ENCODE measurements at places on chromosomes 16 and 17. TPM values are rescaled to one million over a fixed set of nuclear protein-coding genes. Genes with fewer than 3 reads are reported as not detected.

Gene RFWD3
- 39.3 TPM for total RNA-seq

Gene NOD2
- under 0.01 TPM for total RNA-seq

Gene MYH3
- total RNA-seq, result 0.37 TPM

Gene GPRC5C
- total RNA-seq, result 0.20 TPM

Gene MYH2
- total RNA-seq, result not detected

Gene MARVELD3
- total RNA-seq, result not detected

Gene KRT40
- not detected for total RNA-seq

Gene PPP1R1B
- total RNA-seq, result not detected

Gene LRRC36
- not detected for total RNA-seq

Gene APOH
- not detected for total RNA-seq

Gene TMEM186
- 4.0 TPM for total RNA-seq

Gene YBX2
- not detected for total RNA-seq

Gene CDRT15L2
- not detected for total RNA-seq

Gene OR1A1
- not detected for total RNA-seq

Gene TNK1
- not detected for total RNA-seq

Gene OTOA
- under 0.01 TPM for total RNA-seq

Gene SCGB1C2
- total RNA-seq, result not detected

Gene VAT1L
- total RNA-seq, result under 0.01 TPM

Gene BRIP1
- total RNA-seq, result 12.7 TPM

Gene PMFBP1
- 0.78 TPM for total RNA-seq

Gene CTRB1
- not detected for total RNA-seq

Gene KRTAP1-5
- total RNA-seq, result 1.6 TPM

Gene SBK1
- not detected for total RNA-seq

Gene PRAC1
- not detected for total RNA-seq

Gene SNX20
- not detected for total RNA-seq

Gene C17orf78
- not detected for total RNA-seq

Gene GH2
- total RNA-seq, result not detected

Gene RBFOX1
- not detected for total RNA-seq

Gene CPHXL2
- not detected for total RNA-seq

Gene ELMO3
- total RNA-seq, result 0.59 TPM

Gene KCNH4
- not detected for total RNA-seq

Gene PRR29
- total RNA-seq, result 0.73 TPM

Gene HIRIP3
- total RNA-seq, result 5.9 TPM

Gene PYDC1
- total RNA-seq, result not detected

Gene C16orf92
- total RNA-seq, result not detected

Gene CIITA
- 0.78 TPM for total RNA-seq

Gene RCVRN
- total RNA-seq, result not detected

Gene TMIGD1
- total RNA-seq, result not detected

Gene MYOCD
- total RNA-seq, result not detected

Gene TERB1
- total RNA-seq, result not detected

Gene PPP1R27
- not detected for total RNA-seq

Gene WFDC1
- total RNA-seq, result under 0.01 TPM

Gene FBXW10B
- 2.2 TPM for total RNA-seq

Gene TP53TG3D
- total RNA-seq, result not detected

Gene FN3K
- 2.2 TPM for total RNA-seq

Gene HES7
- total RNA-seq, result 0.37 TPM

Gene KRT27
- not detected for total RNA-seq

Gene ASGR2
- not detected for total RNA-seq

Gene HLF
- under 0.01 TPM for total RNA-seq

Gene EPN3
- under 0.01 TPM for total RNA-seq

Data from subcutaneous preadipocyte (primary cell).